ENCODE measurements at places on chromosomes 1 and 21. TPM values are rescaled to one million over a fixed set of nuclear protein-coding genes. Genes with fewer than 3 reads are reported as not detected.

DNA sequence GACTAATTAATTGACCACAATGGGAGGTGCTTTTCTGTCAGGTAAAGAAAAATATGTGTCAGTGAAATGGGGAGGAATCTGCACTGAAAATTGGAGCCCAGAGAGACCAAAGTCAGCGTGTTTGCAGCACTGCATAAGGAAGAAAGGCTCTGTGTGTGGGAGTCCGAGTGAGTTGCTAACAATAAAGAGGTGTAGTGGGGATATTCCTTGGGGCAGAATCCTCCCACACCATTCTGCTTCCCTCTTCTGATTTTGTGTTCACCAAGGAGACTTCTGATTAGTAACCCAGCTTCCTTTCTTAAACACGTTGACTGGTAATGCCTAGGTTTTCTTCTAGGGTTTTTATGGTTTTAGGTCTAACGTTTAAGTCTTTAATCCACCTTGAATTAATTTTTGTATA lies 240.5 kb downstream of the RPS6KC1 start:
- DNase-seq = no peak

DNA sequence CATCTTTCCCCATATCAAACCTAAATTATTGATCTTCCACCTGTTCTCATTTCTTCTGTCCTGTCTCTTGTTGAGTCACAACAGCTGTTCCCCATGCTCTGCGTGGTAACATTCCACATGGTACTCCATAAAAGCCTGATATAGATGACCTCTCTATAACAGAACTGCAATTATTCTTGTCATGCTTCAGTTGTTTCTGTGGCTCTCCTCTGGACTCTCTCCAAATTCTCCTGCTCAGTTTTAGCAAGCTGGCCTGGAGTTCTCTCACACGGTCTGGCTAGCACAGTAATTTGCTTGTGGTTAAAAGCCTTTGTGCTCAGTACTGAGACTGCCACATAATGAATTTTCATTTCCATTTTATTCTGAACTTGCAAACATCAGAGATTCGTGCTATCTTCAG lies 10.6 kb upstream of the LRRC39 start:
- peak; percentile 65 for DNase-seq

DNA sequence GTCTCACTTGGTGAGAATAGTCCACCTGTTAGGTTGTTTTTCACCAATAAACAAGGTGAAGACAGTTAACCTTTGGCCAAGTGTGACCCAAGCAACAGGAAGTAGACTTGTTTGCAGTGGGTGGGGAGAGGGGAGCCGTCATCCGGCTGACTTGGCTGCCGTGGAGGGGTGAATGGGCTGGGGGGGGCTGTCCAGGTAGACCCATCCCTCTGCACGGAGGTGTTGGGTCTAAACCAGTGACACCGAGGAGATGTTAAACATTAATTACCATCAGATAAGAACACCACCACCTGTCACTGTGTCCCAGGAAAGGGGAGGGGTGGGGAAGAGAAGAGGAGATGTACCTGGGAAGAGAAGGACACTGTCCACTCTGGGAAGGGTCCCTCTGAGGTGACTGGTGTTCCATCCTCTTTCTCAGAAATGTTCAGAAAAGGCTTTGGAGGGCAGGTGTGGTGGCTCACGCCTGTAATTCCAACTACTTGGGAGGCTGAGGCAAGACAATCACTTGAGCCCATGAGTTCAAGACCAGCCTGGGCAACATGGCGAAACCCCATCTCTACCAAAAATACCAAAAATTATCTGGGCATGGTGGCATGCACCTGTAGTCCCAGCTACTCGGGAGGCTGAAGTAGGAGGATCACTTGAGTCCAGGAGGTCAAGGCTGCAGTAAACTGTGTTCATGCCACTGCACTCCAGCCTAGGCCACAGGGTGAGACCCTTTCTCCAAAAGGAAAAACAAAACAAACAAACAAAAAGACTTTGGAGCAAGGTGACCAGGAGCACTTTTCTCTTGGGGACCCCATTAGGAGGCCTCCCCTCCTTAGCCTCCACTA lies 6.7 kb upstream of the MYOM3 start:
- DNase-seq = no peak

Gene BSND
- not detected for total RNA-seq
